Neural progenitor cell (in vitro differentiated cells): ENCODE measurements at places on chromosomes 6 and 20.

DNA sequence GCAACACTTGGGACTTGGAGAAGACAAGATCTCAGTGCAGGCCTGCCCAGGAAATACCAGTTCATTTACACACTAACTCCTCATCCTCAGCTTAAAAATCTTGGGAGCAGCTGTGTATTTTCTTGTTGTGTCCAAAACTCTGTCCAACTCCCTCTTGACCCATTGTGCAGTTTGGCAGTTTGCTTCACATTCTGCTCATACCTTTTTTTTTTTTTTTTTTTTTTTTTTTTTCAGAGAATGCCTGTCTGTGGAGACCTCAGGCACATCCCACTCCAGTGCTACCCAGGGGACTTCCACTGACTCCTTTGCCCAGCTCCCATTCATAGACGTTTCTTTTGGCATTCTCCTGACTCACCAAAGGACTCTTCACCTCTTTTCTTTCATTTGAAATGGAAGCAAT lies 265.8 kb upstream of the TCF21 start:
- H3K4me3 ChIP-seq = no peak overlapping the region
- H3K27ac ChIP-seq = no peak overlapping the region
- H3K27me3 ChIP-seq = no peaks in the 10 kb centered on the region
- no peaks in the 10 kb centered on the region for H3K36me3 ChIP-seq
- H3K4me1 ChIP-seq = no peaks in the 10 kb centered on the region
- no peak for DNase-seq

DNA sequence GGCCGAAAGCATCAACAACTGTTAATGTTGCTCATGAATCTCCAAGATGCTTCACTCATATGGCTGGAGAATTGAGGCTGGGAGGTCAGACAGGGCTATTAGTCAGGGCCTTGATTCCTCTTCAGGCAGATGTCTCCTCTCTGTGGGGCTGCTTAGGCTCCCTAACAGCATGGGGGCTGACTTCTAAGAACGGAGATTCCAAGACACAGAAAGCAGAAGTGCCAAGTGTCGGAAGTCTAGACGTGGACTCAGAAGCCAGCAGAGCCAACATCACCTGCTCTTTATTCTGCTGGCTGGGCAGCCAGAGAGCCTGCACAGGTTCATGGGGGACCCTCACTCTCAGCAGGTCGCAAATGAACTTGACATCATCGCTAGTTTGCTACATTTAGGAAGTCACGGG lies 279.8 kb downstream of the CDH26 start:
- no peak overlapping the region for H3K4me3 ChIP-seq
- no peaks in the 10 kb centered on the region for H3K4me1 ChIP-seq
- no peak for DNase-seq
- H3K27me3 ChIP-seq = peaks cover 7% of the 10 kb centered on the region

- no peak overlapping the region for H3K27ac ChIP-seq
- no peaks in the 10 kb centered on the region for H3K36me3 ChIP-seq
- H3K27me3 ChIP-seq = no peaks in the 10 kb centered on the region
- no peak for DNase-seq
- no peaks in the 10 kb centered on the region for H3K4me1 ChIP-seq
- H3K4me3 ChIP-seq = no peak overlapping the region
Observed at GRCh38 chr6:134898575-134898974, 51.3 kb downstream of the ALDH8A1 start.

DNA sequence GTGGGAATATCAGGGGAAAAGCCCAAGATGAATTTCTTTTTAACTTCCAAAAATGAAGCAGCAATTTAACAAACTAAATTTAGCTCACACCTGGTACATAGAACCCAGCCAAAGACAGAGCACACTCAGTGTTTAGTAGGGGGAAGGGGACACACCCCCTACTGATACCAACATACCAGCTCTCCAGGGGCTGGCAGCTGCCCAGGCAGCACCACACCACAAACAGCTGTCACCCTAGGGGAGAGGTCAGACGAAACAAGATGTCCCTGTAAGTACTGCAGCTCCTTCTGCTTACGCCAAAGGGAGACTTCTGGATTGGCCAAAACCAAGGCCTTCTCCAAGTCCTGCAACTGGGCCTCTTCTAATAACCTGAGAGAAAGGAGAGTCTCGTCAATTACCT lies 26.0 kb downstream of the MDN1 start:
- no peak overlapping the region for H3K4me3 ChIP-seq
- H3K27me3 ChIP-seq = no peaks in the 10 kb centered on the region
- peaks cover 8% of the 10 kb centered on the region for H3K36me3 ChIP-seq
- DNase-seq = no peak
- no peak overlapping the region for H3K27ac ChIP-seq
- no peaks in the 10 kb centered on the region for H3K4me1 ChIP-seq

- no peaks in the 10 kb centered on the region for H3K27me3 ChIP-seq
- H3K4me1 ChIP-seq = no peaks in the 10 kb centered on the region
- no peak overlapping the region for H3K27ac ChIP-seq
- H3K36me3 ChIP-seq = no peaks in the 10 kb centered on the region
Observed at GRCh38 chr6:113172531-113172966, 684.6 kb upstream of the MARCKS start.

DNA sequence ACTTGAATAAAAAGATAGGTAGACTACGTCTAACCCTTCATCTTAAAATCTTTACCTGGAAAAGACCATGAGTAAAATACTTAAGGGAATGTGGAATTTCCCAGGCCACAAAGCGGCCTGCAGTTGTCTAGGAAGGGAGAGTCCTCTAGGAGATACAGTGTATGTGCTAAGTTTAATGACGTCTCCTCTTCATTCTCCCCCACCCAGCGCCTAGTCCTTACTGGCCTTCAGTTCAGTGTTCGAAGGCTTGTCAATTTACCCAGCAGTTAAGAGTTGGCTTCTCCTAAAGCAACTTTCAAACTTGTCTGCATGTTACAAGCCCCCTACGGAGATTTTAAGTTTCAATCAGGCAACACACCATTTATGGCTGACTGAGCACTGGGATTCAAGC lies 35.2 kb downstream of the HFE start:
- peak; percentile 56 for DNase-seq
- peaks cover 24% of the 10 kb centered on the region for H3K4me1 ChIP-seq
- H3K36me3 ChIP-seq = no peaks in the 10 kb centered on the region
- peak overlapping the region; percentile 94 for H3K4me3 ChIP-seq
- peak overlapping the region; percentile 83 for H3K27ac ChIP-seq
- no peaks in the 10 kb centered on the region for H3K27me3 ChIP-seq

- H3K27ac ChIP-seq = no peak overlapping the region
- no peaks in the 10 kb centered on the region for H3K27me3 ChIP-seq
Observed at GRCh38 chr20:62445553-62446340, 18.4 kb upstream of the RBBP8NL start.

DNA sequence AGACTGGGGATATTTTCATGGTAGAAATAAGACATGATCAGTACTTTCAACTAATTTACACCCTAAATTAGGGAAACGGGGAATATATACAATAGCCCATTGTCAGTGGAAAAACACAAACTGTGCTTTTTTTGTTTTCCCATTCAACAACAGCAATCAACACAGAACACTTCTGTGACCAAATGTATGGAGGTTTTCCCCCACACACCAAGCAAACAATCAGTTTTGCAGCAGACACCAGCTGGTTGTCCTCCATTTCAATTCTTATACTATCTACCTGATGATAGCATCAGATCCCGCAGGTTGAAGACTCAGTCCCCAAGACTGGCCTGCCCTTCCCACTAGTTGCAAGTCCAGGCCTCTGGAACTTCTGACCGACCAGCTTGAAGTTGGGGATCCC lies 4.5 kb downstream of the HINT3 start:
- H3K27me3 ChIP-seq = no peaks in the 10 kb centered on the region
- peaks cover 15% of the 10 kb centered on the region for H3K4me1 ChIP-seq
- H3K27ac ChIP-seq = no peak overlapping the region
- DNase-seq = no peak

DNA sequence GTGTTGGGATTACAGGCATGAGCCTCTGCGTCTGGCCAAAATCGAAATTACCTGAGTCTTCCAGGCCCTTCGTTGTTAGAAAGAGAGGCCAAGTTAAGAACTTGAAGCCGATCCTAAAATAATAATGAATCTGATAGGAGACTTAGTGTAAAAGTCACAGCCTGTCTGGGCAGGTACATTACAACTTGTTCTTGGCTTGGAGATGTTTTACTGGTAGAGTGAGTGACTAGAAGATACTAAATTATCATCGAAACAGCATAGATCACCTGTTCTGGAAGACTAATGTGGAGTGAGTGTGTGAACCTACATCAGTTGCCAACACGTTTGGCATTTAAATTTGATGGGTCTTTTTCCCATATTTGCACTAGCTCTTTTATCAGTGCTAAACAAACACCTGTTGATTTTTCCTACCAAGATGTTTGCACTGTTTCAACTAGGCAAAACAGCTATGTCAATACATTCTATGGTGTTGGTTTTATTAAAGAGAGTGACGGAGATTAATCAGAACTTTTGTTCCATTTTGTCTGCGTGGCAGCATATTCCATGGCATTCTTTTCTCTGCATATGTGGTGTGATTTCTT lies 4.6 kb upstream of the TMEM217 start:
- H3K4me1 ChIP-seq = no peaks in the 10 kb centered on the region
- no peaks in the 10 kb centered on the region for H3K27me3 ChIP-seq
- DNase-seq = no peak
- no peak overlapping the region for H3K4me3 ChIP-seq
- H3K36me3 ChIP-seq = no peaks in the 10 kb centered on the region

- no peak for DNase-seq
- no peak overlapping the region for H3K4me3 ChIP-seq
- no peaks in the 10 kb centered on the region for H3K36me3 ChIP-seq
Observed at GRCh38 chr6:147509891-147510290, 1.4 kb downstream of the SAMD5 start.
